Lower leg skin (tissue), 4 donors: ENCODE measurements at places on chromosomes 5 and 9. TPM values are rescaled to one million over a fixed set of nuclear protein-coding genes. Genes with fewer than 3 reads are reported as not detected.
A peak's percentile ranks its signal among the peaks of the same experiment; 100 is the strongest.

- DNase-seq = no peak
Observed at GRCh38 chr9:506281-506680, 291.6 kb downstream of the DOCK8 start.

- DNase-seq = no peak
Observed at GRCh38 chr5:14545862-14546261, 35.7 kb upstream of the OTULINL start.

GRCh38 chr5:168877132-168877892 is 298.1 kb upstream of the PANK3 start:
- no peak for DNase-seq

DNA sequence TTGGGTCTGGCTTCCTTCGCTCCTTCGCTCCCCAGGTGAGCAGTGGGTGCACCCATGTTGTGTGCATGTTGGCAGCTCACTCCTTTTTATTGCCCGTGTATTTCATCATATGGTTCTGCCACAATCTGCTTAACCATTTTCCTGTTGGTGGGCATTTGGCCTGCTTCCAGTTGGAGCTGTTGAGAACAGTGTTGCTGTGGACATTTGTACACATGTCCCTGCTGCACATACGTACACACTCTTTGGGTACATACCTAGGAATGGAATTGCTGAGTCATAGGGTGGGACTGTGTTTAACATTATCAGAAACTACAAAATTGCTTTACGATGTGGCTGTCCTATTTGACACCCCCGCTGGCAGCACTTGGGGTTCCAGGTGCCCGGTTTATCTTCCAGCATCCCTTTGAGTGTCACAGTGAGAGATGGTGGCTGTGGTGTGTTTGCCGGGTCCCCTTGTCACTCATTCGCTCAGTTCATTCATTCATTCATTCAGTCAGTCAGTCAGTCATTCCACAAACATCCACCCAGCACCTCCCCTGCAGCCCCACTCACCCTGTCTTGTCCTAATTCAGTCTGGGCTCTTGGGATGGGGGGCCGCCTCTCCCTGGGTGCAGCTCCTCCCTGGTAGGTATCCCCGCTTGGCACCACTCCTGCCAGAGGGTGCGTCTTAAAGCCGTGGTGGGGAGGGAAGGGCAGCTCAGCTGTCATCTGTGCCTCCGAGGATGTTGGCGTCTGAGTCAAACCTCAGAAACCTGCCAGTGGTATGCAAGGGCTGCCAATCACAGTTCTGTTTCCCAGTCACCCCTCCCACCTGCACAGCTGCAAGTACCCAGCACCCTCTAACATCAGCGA is 7.9 kb upstream of the FIBCD1 start:
- DNase-seq = no peak

DNA sequence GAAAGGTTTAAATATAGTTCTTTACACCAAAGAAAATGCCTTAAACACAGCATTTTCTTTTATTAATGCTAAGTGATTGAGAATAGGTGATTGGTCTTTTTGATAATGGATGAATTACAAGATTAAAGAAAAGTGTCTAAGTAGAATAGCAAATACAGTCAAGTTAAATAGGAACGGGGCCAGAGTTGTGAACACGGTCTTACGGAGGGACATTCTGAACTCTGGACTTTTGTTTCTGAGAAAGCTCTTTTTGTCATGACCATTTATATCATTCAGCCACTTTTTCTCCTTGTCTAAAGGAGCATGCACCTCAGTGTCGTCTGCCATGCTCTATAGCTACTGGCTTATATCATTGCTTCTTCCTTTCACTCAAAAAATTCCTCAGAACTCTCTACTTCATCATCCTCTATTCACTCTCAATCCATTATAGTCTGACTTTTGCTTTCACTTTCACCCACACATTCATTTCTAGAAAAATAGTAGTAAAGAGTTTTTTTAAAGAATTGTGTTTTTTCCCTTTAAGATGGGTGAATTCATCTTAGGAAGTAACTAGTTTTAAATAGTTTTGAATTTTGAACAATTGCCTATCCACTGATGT is 263.0 kb upstream of the FBXL7 start:
- no peak for DNase-seq

- peak; percentile 42 for DNase-seq
Observed at GRCh38 chr9:94584555-94584954, 9.1 kb downstream of the FBP2 start.

DNA sequence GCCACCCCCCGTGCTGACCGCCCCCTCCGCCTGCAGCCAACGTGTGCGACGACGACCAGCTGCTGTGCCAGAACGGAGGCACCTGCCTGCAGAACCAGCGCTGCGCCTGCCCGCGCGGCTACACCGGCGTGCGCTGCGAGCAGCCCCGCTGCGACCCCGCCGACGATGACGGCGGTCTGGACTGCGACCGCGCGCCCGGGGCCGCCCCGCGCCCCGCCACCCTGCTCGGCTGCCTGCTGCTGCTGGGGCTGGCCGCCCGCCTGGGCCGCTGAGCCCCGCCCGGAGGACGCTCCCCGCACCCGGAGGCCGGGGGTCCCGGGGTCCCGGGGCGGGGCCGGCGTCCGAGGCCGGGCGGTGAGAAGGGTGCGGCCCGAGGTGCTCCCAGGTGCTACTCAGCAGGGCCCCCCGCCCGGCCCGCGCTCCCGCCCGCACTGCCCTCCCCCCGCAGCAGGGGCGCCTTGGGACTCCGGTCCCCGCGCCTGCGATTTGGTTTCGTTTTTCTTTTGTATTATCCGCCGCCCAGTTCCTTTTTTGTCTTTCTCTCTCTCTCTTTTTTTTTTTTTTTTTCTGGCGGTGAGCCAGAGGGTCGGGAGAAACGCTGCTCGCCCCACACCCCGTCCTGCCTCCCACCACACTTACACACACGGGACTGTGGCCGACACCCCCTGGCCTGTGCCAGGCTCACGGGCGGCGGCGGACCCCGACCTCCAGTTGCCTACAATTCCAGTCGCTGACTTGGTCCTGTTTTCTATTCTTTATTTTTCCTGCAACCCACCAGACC is 80.2 kb downstream of the NTNG2 start:
- no peak for DNase-seq

The ADAMTSL2 gene
- 0.32 TPM for total RNA-seq

The SH3TC2 gene
- 1.1 TPM for total RNA-seq

The STPG3 gene
- total RNA-seq = not detected

The TMEM232 gene
- 0.65 TPM for total RNA-seq

The FBXL7 gene
- total RNA-seq = 2.0 TPM

The IL5 gene
- not detected for total RNA-seq
